ENCODE measurements at places on chromosomes 7 and 10. TPM values are rescaled to one million over a fixed set of nuclear protein-coding genes. Genes with fewer than 3 reads are reported as not detected.

The TMEM176B gene
- 542 TPM for polyA plus RNA-seq

The GSTK1 gene
- 469 TPM for polyA plus RNA-seq

The SPDYE11 gene
- not detected for polyA plus RNA-seq

The ZNF800 gene
- polyA plus RNA-seq, result 4.5 TPM

The MMP21 gene
- polyA plus RNA-seq, result not detected
